ENCODE measurements at places on chromosomes 13 and 19.

GRCh38 chr19:46630586-46631205 lies 5.3 kb downstream of the GNG8 start:
- no peak for DNase-seq

DNA sequence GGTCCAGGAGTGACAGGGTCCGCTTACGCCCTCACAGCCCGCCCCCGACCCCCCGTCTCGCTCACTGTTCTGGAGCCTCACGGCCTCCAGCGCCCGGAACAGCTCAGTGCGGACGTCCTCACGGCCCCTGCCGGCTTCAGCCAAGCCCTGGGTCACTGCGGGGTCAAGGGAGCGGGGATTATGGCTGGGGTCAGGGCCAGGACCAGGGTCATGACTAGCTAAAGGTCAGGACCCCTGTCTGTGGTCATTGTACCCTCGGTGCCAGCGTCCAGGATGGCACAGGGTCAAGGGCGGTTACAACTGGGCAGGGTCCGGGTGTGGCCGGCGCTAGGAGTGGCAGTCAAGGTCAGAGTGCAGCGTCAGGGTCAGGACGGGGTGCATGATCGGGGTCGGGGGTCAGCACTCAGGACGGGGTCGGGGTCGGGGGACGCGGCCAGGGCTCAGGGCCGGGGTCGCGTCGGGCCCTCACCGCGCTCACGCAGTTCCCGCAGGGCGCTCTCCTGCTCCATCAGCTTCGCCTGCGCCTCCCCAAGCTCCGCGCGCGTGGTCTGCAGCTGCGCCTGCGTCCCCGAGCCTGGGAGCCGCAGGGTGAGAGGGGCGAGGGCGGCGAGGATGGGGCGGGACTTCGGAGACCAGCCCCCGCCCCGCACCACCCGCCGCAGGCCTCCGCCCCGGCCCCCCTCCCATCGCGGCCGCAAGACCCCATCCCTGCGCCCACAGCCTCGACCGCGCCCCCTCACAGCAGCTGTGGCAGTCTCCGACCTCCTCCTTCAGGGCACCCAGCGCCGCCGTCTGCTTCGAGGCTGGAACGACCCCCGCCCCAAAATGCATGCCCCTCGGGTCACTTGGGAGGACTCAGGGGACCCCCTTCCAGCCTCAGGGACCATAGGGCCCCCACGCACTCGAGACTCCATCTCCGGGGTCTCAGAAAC lies 1.4 kb downstream of the CLEC4G start:
- no peak for DNase-seq

DNA sequence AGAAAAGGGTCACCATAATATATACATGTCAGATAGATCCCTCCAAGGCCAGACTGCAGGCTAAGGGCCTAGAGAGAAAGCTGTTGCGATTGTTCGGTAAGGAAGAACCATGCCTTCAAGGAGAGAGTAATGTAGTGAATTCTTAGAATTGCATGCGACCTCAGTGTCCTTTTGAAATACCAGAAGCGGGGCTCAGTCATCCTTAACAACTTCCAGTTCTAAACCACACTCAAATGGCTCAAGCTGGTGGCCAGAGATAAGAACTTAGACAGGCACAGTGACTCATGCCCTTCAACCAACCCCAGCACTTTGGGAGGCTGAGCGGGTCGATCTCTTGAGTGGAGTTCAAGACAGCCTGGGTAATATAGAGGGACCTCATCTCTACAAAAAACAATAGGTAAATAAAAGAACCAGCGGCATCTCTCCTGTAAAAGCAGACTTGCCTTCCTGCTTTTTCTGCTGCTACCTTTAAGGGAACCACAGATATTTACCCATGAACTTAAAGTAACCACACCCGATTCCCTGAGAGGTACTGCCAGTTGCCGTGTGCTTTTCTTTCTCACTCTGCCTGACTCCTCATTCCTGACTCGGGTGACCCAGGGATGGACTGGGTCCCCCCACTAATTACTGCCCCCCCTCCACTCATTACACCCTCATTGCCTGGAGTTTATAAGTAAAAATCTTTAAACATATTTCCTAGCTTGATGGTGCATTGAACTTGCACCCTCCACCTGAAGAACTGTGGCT lies 15.4 kb upstream of the SIGLEC6 start:
- peak; percentile 33 for DNase-seq

GRCh38 chr13:91773591-91774227 lies 375.3 kb downstream of the GPC5 start:
- DNase-seq: no peak

DNA sequence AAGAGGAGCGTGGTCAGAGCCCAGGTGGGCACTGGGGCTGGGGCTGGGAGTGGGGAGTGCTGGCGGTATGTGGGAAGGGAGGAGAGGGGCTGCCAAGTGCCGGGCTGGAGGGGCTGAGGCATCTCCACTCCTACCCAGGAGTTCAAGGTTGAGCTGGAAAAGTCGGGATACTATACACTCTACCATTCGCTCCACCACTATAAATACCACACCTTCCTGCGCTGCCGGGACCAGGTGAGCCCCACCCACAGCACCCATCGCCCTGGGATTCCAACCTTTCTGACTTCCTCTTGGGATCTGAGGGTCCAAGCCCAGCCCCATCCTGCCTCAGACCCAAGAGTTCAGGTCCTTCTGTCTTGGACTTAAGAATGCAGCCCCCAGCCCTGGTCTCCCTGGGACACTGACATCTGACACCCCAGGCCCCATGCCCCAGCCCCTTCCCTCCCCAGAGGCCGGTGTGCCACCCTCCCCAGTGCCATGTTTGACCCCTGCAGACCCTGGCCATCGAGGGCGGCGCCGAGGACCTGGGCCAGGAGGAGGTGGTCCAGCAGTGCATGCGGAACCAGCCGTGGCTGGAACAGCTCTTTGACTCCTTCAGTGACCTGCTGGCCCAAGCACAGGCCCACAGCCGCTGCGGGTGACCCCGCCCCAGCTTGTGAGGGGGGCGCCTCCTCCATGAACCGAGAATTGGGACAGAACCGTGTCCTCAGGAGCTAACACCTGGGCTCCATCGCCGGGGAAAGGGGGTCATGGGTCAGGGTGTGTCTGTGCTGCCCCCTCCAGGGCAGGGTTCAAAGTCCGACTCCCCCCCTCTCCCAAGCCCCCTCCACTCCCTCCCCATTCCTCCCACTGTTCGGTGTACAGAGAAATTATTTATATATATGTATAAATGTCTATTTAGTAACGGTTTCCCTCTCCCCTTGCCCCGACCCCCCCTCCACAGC lies 14.7 kb downstream of the RRAS start:
- DNase-seq: no peak

- DNase-seq: peak; percentile 76
These were observed 14.3 kb downstream of the ERICH4 start for GRCh38 chr19:41457241-41457640.

- no peak for DNase-seq
These were observed 51.5 kb upstream of the USP29 start for GRCh38 chr19:57068311-57068710.

GRCh38 chr13:88464851-88465250 lies 793.7 kb downstream of the SLITRK5 start:
- DNase-seq: no peak

GRCh38 chr19:46656541-46656940 lies 4.4 kb downstream of the DACT3 start:
- no peak for DNase-seq

DNA sequence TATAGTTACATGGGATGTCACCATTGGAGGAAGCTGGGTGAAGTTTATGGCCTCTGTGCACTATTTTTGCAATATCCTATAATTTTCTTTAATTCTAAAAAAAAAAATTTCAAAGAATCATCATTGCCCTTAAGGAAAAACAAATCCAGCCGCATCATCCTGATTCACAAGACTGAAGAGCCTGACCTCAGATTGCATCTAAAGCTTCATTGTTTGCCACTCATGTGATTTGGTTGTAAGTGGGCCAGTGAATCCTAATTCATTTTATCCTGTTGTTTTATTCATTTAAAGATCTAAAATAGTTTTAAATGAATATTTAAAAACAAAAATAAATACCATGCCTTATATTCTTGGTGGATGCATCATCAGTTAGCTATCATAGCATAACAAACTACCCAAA lies 504.5 kb downstream of the TBC1D4 start:
- no peak for DNase-seq

DNA sequence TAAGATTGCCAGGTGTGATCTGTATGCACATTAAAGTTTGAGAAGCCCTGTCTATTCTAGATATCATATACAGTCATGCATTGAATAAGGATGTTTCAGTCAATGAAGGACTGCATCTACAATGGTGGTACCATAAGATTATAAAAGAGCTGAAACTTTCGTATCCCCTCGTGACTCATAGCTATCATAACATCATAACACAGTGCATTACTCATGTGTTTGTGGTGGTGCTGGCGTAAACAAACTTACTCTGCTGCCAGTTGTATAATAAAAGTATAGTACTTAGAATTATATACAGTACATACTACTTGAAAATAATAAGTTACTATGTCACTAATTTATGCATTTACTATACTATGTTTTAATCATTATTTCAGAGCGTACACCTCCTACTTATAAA lies 489.3 kb downstream of the GPC6 start:
- no peak for DNase-seq

GRCh38 chr13:41780715-41781706 lies 179.9 kb downstream of the VWA8 start:
- no peak for DNase-seq

GRCh38 chr13:111906306-111906705 lies 160.6 kb upstream of the SOX1 start:
- no peak for DNase-seq

Data from activated CD4-positive, alpha-beta T cell treated with anti-CD3 and anti-CD28 coated beads, Interleukin-2, amount 50 U/mL, for 16 hours (primary cell).